ENCODE measurements at places on chromosomes 16 and 17. TPM values are rescaled to one million over a fixed set of nuclear protein-coding genes. Genes with fewer than 3 reads are reported as not detected.

Gene TMC6
- total RNA-seq: 83.7 TPM

Gene NFAT5
- total RNA-seq: 8.9 TPM

Gene EVPL
- total RNA-seq: 0.33 TPM

Gene G6PC1
- 0.05 TPM for total RNA-seq

Gene CCT6B
- total RNA-seq: 1.3 TPM

Gene ZSWIM7
- total RNA-seq: 19.6 TPM

Gene C16orf89
- total RNA-seq: 1.4 TPM

Gene CTRB1
- 0.14 TPM for total RNA-seq

Gene CBFA2T3
- total RNA-seq: 11.2 TPM

Gene CD300E
- total RNA-seq: 0.33 TPM

Gene RDM1
- total RNA-seq: 5.7 TPM

Gene TSR3
- total RNA-seq: 38.7 TPM

Gene KCNG4
- total RNA-seq: not detected

Gene ZP2
- total RNA-seq: 0.05 TPM

Gene HSD17B2
- total RNA-seq: 0.19 TPM

Gene SLC43A2
- 10.5 TPM for total RNA-seq

Gene TBC1D3L
- total RNA-seq: 4.8 TPM

Gene ENO3
- 12.4 TPM for total RNA-seq

Gene CCDC200
- not detected for total RNA-seq

Gene KRTAP4-9
- total RNA-seq: not detected

Gene SHISA9
- total RNA-seq: 0.05 TPM

Gene ITGB3
- total RNA-seq: 0.52 TPM

Gene PLEKHG4
- 12.6 TPM for total RNA-seq

Gene CCL16
- 0.09 TPM for total RNA-seq

Gene ZC3H7A
- 33.7 TPM for total RNA-seq

Gene ITGAL
- total RNA-seq: 48.6 TPM

Gene RHBDF1
- 1.9 TPM for total RNA-seq

Gene NME1
- 141 TPM for total RNA-seq

Gene GAST
- 5.0 TPM for total RNA-seq

Gene KRTAP9-8
- total RNA-seq: not detected

Gene NRN1L
- total RNA-seq: 0.28 TPM

Gene IL17C
- total RNA-seq: 0.05 TPM

Gene GFAP
- total RNA-seq: 0.19 TPM

Gene SOST
- 0.14 TPM for total RNA-seq

Gene NLGN2
- 0.38 TPM for total RNA-seq

Gene SCGB1C2
- total RNA-seq: not detected

Gene MEIOC
- 0.09 TPM for total RNA-seq

Gene ASGR2
- 0.85 TPM for total RNA-seq

Gene VWA3A
- 0.09 TPM for total RNA-seq

Gene NSF
- total RNA-seq: 15.3 TPM
